ENCODE measurements at places on chromosomes 1 and 21.

DNA sequence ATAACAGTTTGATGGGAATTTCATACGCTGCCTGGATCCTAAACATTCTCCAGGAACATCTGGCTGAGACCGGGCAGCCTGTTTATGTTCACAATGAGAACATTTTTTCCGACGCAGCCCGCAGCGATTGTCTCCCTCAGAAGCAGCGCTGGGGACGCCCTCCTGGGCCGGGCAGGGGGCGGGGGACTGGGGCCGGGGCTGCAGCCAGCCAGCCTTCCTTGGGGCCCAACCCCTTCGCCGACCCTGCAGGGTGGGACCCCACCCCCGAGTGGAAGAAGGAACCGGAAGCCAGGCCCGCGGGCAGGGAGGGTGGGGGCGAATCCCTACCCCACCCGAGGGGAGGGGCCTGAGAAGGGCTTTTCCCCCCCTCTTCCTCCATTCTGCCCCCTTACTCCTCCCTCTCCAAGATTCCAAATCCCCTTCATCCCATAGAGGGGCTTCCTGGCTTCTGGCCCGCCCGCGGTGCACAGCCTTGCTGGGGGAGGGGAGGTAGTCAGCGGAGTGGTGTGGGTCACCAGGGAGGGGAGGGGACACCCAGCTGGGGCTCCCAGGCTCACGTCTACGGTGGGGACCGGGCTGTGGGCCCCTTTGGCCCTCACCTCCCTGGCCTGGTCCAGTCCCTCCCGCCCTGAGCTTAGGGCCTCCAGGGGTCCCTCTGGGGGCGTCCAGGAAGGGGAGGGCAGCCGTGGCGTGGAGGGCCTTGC lies 60.6 kb downstream of the WNT9A start:
- no peak for DNase-seq

DNA sequence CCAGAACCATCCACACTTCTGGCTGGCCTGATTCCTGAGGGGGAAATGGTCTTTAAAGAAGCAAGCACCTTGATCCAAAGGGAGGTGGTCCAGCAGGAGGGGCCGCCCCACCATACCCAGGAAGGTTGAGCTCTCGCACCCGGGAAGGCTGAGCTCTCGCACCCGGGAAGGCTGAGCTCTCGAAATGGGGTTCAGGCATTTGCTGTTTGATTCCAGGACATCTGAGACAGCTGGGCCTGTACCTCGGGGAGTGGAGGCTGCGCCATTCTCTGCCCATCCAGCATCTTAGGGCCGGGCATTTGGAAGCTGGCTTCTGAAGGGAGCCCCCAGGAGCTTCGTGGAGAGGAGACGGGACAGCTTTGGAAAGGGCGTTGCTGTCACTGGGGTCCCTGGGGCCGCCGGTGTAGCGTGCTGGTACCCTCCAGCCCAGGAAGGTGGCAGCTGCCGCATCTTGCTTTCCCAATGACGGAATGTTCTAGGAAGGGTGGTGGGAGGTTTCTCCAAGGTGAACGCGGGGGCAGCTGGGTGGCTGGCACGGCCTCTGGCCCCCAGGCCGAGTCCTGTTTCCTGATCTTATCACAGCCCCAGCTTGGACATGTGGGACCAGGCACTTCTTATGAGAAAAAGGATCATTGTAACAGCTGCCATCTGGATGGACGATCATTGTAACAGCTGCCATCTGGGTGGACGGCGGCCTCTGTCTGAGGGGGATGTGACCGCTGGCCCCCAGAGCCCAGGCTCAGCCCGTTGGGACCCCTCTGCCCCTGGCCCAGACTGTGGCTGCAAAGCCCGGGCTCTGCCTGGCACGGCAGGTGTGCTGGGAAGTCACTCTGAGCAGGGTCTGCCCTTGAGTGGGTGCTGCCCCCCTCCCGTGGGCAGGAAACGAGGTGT lies 61.6 kb downstream of the COL18A1 start:
- no peak for DNase-seq

DNA sequence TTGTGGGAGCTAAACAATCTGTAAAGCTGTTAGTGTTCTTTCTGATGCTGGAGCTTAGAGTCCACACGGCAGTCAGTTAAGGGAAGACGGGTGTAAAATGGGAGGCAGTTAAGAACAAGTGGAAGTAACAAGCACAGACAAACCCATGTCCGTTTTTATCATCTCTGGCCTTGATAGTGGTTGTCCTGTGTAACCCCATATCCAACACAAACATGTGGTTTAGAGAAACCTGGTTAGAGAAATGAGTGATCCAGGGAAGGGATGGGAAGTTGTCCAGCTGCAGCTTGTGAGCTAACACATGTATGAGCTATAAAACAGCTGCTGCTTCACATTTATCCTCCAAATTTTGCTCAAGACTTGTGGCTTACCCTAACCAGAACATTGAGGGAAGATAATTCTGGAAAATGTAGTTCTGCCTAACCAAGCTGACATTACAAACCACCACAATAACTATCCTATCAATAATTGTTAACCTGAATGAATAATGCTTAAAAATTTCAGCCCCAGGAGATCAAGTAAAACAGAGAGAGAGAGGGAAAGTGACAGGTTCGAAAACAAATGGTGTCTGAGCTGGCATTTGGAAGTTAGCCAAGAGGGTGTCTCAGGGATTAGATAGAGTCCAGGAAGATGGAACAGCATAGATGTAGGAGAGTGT lies 10.6 kb upstream of the C1orf162 start:
- DNase-seq, result peak; percentile 64

DNA sequence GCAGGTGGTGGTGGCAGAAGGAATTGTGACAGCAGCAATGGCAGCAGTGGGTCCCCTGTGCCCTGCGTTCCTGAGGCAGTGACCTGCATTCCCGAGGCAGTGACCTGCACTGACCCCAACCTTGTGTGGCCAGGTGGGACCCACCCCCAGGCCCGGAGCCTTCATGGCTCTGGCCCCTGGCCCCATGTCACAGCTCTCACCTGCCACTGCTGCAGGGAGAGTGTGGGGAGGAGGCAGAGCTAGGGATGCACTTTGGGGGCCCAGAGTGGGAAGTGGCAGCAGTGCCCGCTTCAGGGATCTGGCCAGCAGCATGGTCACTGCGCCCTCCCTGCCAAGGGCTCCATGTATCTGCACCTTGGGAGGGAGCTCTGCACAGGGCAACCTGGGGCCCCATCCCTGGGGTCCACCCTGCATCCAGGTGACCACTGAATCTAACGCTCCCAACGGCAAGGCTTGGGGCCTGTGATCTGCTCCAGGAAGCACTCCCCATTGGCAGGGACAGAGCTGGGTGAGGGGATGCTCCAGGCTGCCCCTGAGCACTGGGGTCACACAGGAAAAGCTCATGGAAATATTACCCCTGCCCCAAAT lies 618.6 kb downstream of the RWDD3 start:
- no peak for DNase-seq

DNA sequence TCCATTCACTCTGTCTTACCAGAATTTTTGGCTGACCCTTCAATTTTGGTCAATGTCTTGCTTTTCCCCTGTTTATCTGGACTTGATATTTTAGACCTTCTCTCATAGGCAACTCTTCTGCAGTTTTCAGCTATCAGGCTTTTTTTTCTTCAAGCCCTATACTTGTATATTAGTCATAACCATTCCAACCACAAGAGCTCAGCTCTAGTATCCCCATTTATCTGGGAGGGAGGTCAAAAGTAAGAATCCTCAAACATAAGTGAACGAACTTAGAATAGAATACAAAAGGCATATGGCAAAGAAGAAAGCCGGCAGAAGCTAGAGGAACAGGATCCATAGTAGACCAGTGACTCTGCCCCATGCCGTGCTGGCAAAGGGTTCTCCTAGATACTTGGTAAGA lies 45.9 kb upstream of the TNFSF4 start:
- no peak for DNase-seq

- peak; percentile 39 for DNase-seq
Observed at GRCh38 chr1:58885998-58886397, 102.2 kb upstream of the JUN start.

- DNase-seq, result no peak
Observed at GRCh38 chr21:45641480-45642035, 2.0 kb upstream of the PCBP3 start.

- no peak for DNase-seq
Observed at GRCh38 chr1:118479351-118479750, 294.3 kb upstream of the SPAG17 start.

- peak; percentile 28 for DNase-seq
Observed at GRCh38 chr1:119724611-119725218, 13.0 kb downstream of the PHGDH start.

DNA sequence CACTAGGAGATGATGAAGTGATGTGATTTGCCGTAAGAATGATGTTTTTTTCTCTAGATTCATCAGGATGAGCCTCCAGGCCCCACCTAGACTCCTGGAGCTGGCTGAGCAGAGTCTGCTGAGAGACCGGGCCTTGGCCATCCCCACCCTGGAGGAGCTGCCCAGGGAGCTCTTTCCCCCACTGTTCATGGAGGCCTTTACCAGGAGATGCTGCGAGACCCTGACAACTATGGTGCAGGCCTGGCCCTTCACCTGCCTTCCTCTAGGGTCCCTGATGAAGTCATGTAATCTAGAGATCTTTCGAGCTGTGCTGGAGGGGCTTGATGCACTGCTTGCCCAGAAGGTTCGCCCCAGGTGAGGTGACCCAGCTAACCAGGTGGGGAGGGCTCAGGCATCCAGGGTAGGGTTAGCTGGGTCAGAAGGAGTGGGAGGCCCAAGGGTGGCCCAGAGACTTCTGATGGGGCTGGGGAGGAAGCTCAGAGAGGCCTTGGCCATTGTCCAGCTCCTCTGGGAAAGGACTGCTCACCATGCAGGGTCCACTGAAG lies 1.3 kb downstream of the PRAMEF12 start:
- DNase-seq, result no peak

- no peak for DNase-seq
Observed at GRCh38 chr1:1421147-1421906, at the start of gene ANKRD65. ANKRD65 (minus strand) TSS chr1:1421276; CDS start chr1:1421005, 271 bp downstream.

DNA sequence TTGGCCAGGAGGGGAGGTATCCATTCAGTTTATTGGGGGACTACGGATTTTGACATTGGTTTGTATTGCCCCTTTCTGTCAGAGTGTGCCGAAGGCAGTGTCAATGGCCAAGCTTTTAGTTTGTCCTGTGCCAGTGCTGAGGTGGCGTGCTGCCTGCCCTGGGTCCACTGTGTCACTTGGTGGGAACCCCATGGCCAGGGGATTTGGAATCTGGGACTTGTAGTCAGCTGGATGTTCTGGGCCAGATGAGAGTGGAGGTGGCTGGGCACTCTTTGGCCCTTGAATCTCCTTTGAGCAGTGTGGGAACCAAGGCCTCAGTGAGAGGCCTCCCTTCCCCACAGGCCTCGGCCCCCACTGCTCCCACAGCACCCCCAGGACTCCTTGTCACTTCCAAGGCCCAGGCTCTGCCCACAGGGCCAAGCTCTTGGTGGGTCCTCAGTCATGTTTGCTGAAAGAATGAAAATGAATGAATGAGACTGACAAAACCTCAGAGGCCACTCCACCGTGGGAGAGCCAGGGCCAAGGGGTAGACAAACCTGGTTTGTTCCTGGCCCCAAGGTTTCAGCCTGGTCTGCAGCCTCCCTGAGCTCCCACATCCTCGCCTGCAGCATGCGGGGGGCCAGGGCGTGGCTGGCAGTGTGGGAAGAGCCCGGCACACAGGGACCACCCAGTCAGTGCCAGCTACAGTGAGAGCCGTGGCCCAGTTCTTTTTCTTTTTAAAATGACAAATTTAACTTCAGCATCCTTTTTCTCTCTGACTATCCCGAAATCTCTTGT lies 412.2 kb downstream of the MATN1 start:
- no peak for DNase-seq

DNA sequence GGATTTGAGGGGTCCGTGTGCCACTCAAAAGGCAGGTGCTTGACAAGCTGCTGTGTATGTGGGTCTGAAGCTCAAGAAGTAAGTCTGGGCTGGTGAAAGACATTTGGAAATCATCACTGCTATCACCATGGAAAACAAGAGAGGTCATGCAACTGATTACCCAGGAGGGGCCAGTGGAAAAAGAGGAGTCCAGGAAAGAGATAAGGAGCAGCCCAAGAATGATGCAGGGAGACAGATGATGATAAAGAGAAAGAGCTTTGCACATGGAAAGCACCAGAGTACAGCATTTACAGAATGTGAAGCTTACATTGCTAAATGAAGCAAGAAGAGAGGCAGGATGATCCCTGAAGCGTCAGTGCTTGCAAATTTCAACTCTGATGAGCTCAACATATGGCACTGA lies 203.2 kb downstream of the SETD4 start:
- DNase-seq, result no peak

DNA sequence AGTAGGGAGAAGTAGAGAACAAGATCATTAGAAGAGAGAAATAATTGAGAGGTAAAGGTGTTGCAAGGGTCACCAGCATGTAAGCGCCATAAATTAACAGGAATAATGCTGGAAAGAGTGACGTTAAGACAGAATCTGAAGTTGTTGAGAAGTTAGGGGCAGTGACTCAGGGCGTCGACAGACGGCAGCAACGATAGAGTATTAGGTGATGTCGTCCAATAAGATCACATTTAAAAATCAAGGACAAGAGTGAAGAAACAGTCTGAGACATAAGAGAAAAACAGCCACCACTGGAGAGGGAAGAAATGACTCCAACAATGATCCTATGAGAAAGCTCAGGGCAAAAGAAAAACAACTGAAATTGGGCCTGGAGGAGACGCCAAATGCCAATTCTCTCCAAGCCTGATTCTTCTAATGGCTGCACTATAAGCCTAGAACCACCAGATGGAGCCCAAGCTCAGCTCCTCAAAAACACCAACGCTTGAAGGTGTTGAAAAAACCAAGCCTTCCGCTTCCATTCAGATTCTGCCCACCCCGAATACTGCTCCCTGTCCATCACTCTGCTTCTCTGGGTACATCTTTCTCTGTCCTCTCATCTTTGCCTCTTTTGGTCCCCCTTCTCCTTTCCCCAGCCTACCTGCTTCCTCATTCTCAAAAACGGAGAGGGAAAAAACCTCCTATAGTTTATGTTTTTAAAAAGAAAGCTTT lies 70.0 kb downstream of the LUZP1 start:
- peak; percentile 46 for DNase-seq

Measured in MV-4-11 (cell line).